ENCODE measurements at places on chromosomes 12 and 14.

- no peak for DNase-seq
Measured at GRCh38 chr12:108596854-108597558, 878 bp downstream of the TMEM119 start.

GRCh38 chr12:68532887-68533248 lies 77.8 kb upstream of the RAP1B start:
- no peak for DNase-seq

DNA sequence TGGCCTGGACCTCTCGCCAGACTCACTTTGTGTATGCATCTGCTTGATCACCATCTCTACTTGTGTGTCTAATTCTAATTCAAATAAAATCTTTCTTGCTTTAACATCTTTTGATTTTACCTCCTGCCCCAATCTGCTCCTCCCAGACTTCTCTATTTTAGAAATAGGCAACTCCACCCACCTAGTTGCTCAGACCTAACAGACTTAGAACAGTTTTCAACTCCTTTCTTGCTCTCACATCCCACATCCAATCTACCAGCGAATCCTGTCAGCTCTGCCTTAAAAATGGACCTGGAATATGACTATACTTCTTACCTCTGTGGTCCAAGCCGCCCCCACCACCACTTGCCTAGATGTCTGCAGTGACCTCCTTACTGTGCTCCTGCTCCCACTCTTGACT lies 18.7 kb downstream of the NRXN3 start:
- no peak for DNase-seq

DNA sequence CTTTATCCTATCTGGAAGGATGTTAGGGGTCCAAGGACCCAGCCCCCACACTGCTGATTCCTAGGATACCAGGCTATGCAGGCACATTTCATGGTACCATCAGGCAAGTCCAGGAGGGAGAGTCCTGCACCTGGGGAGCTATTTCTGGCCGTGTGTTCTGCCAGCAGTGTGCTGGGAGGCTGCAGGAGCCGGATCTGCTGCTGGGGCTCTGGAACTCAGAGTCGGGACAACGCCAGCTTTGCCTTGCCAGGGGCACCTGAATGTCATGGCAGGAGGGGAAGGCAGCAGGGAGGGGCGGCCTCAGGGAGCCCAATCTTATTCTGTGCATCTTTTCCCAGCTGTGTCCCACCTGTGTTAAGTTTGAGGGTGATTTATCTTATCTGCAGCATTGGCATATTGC lies 17.8 kb downstream of the SRRM4 start:
- no peak for DNase-seq

DNA sequence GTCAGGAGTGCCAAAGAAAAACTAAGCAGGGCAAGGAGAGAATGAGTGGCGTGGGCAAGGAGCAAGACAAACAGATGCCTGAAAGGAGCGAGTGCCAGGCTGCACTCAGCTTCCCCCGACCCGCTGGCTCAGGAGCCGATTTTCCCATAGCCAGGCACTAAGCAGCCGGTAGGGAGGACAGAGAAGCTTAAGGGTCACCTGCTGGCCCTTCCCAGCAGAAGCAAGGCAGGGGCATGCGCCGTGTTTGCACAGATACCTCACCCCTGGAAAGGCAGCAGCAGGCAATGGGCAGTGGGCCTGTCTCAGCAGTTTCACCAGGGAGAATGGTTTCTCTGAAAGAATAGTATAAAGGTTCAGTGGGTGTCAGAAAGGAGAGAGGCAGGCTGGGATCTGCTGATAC lies 104.9 kb upstream of the FKBP4 start:
- DNase-seq = no peak

DNA sequence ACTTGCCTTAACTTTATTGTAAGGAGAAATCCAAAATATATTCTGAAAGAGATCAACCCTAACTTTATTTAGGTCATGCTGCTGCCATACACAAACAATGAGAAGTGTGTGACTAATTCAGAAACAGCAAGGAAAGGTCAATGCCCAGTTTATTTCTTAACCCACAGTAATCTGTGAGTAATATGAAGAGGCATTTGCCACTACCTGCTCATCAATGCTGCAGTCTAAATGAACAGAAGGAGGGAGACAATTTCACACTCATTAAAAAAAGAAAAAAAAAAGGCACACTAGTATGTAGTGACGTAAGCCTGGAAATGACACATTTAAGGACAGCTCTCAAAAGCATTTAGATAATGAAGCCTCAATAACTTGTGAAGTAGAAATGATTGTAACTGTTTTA lies 90.5 kb upstream of the FOXN3 start:
- peak; percentile 64 for DNase-seq
